ENCODE measurements at places on chromosomes 3 and 15.

DNA sequence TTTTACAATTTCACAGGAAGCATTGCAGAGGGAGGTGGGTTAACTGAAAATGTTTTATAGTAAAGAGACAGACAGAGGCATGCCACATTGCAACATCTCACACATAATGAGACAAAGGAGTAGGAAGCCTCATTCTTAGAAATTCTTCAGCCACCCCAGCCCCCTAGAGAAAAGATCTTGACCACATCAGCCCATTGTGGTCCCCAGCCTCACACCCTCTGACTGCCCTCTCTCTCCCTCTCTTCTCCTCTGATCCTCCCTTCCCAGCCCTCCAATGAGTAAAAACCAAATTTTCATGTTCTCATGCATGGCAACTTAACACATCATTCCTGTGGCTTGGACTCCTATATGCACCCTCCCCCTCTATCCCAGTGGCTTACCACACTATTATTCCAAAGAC, 174.1 kb downstream of the UACA start:
- DNase-seq, result no peak

- DNase-seq, result no peak
These were observed 90.6 kb downstream of the POLR2M start for GRCh38 chr15:57797110-57797509.

- no peak for DNase-seq
These were observed 253.9 kb downstream of the CACNA2D3 start for GRCh38 chr3:54376142-54376807.

GRCh38 chr3:179949869-179950268, 86.9 kb downstream of the PEX5L start:
- DNase-seq, result no peak

- DNase-seq, result no peak
These were observed 126.7 kb upstream of the NR2E3 start for GRCh38 chr15:71683411-71684274.

GRCh38 chr15:98614681-98615080, 33.7 kb upstream of the IGF1R start:
- DNase-seq, result no peak

GRCh38 chr15:49620199-49620598, 419 bp downstream of the FAM227B start:
- DNase-seq, result no peak

DNA sequence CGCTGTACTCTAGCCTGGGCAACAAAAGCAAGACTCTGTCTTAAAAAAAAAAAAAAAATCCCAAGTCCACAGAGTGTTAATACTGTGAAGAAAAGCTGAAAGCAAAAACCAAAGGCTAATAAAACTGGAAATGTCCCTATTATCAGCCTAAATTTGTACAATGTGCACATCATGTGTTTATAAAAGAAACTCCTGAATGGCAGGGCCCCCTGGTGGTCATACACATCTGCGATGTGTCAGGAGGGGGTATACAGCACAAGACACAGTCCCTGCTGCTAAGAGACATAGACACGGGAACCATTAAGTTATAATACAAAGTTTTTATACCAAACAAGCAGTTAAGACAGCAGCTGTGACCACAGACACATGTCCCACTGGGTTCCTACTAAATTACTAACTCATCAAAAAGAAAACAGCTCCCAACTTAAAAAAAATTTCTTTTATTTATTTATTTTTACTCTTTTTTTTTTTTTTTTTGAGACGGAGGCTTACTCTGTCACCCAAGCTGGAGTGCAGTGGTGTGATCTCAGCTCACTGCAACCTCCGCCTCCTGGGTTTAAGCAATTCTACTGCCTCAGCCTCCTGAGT, 31.0 kb downstream of the IDH2 start:
- DNase-seq, result peak; percentile 81

DNA sequence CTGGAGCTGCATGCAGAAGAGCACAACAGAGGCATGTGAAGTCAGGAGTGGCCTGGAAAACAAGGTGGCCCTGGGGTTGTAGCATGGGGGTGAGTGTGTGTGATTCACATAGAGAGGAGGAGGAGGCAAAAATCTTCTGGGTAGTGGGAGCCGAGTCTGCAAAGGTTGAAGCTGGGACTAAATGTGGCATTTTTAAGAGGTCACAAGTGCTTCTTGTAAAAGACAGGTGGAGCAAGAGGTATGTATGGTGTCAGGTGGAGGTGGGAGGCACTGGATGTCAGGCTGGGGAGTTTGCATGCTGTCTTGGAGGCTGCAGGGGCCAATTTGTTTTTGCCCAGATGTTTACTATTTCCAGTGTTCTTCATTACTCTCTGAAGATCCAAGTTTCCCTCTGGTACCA, 42.4 kb downstream of the C3orf20 start:
- no peak for DNase-seq

DNA sequence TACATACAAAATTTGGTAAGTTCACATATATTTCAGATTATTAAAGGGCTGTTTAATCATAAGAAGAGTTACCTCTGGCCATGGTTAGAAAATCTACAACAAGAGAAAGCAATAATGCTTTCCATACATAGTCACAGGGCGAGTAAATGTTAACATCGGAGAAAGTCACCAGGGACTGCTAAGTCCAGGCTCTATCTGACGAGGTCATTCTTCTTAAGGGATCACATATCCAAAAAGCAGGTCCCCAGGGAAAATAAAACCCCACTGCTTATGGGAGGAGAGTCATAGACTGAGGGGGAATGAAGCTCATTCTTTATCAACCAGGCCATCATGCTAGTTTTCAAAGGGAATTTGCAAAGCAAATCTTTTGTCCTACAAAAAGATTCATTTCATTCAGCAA, 3.1 kb downstream of the PCYT1A start:
- DNase-seq, result no peak

- no peak for DNase-seq
These were observed 5.5 kb upstream of the TSPAN3 start for GRCh38 chr15:77076323-77076915.

- DNase-seq, result no peak
These were observed 13.2 kb upstream of the SLC2A2 start for GRCh38 chr3:171039674-171040073.

DNA sequence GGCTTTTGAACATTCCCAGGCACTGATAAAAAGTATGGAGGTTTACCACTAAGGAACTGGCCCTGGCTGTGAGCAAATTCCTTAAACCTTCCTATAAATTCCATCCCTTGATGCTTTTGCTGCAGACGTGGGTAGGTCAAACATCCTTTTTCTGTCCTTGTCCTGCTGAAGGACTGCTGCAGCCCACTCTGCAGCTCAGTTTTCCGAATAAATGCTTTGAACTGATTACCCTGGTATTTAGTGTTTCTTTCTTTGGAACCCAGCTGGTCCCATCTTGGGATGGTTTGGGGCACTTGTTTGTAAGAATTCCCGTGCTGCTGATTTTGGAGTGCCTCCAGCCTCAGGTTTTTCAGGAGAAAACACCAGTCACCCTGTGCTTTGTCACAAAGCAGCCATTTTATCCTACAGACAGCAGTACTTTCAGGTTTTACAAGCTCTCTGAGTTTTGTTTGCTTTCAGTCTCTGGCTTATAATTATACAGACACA, 815.9 kb downstream of the VGLL3 start:
- DNase-seq, result no peak

DNA sequence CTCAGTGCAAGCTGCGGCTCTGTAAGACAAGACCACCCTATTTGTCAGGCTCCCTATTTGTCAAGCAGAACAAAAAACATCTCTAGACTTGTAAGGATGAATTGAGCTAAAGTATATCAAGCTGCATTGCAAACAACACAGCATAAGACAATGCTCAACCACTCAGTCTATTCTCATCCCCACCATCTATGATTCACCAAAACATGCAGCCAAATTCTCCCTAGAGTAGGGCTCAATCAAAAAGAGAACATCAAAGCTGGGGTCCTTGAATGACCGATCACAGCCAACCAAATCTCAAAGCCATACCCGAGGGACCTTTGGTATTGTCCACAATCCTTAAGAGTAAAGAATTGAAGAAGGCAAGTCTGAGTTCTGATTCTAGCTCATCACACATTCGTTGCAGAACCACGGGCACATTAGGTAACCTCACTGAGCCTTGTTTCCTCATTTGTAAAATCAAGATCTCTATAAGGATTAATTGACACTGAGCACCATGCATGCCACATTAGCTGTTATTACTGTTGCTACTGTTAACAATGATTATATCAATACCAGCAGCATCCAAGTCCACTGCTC, 31.2 kb downstream of the RFTN1 start:
- no peak for DNase-seq

GRCh38 chr3:139338405-139338804, 5.4 kb upstream of the MRPS22 start:
- no peak for DNase-seq

DNA sequence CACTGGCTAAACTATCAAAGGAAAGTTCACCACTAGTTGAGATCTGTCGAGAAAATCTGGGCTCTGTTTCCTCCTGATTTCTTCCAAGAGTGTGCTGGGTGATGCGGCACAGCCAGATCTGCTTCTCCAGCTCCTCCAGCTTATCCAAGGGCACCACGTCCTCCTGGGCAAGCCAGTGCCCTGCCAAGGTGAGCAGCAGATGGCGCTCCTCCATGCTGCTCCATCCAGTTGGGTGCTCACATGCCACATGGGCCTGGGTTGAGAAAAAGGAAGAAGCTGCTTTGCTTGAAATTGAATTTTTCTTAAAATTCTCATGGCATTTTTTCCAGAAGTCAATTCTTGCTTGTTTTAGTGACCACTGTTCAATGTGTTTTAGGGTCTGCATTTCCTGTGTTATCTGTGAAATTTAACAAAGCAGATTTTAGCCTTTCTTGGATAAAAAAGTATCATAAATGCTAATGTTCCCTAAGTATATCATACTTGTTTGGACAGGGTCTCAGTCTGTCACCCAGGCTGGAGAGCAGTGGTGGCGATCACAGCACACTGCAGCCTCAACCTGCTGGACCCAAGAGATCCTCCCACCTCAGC, 47.3 kb downstream of the EIF3J start:
- no peak for DNase-seq

GRCh38 chr3:14508966-14509795, 31.0 kb downstream of the GRIP2 start:
- peak; percentile 89 for DNase-seq

DNA sequence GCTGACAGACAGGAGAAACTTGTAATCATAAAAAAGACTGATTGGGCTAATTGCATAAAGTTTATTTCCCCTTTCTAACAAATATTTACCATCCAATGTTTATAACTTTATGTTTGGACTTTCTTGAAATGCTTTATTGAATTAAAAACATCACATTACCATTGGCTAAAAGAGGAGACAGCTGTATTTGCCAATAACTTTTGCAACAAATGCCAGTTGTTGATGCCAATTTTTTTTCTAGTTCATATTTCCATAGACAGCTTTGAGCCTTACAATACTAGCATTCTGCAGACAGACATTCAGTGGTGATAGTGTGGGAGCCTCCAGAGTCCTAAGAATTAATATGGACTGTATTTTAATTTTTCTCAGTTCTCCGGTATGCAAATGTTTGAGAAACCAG, 198.4 kb downstream of the ADAMTS17 start:
- DNase-seq, result no peak

- DNase-seq, result peak; percentile 36
These were observed at the start of gene DNAH12 for GRCh38 chr3:57544181-57545125. Gene DNAH12 (minus strand): TSS chr3:57544344. CDS start chr3:57542870, 1,474 bp downstream.

DNA sequence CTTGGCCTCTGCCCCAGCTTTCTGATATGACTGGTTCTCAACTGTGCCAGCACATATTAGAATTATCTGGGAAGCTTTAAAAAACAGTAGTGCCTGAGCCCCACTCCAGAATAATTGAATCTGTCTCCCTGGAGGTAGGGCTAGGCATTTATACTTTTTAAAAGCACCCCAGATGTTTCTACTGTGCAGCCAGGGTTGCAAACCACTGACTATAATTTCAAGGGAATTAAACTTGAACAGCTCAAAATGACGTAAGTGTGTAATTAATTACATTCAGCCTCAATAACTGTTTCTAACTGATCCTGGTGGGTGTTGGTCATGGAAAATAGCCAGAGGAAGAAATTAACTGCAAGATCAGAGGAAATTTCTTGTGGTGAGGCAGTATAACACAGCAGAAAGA, 4.4 kb upstream of the IRAK2 start:
- no peak for DNase-seq
